Activated naive CD4-positive, alpha-beta T cell treated with anti-CD3 and anti-CD28 coated beads, Interleukin-2, amount 10 ng/mL, durations not matched to agents 7 days and 5 days (primary cell): ENCODE measurements at places on chromosomes 4 and X.
A peak's percentile ranks its signal among the peaks of the same experiment; 100 is the strongest.

GRCh38 chr4:40316782-40317635 lies 18.1 kb upstream of the CHRNA9 start:
- peak overlapping the region; percentile 90 for H3K27ac ChIP-seq
- peaks cover 59% of the 10 kb centered on the region for H3K4me1 ChIP-seq
- H3K4me3 ChIP-seq, result peak overlapping the region; percentile 68
- DNase-seq, result peak; percentile 73
- no peaks in the 10 kb centered on the region for H3K36me3 ChIP-seq
- H3K27me3 ChIP-seq, result no peaks in the 10 kb centered on the region

DNA sequence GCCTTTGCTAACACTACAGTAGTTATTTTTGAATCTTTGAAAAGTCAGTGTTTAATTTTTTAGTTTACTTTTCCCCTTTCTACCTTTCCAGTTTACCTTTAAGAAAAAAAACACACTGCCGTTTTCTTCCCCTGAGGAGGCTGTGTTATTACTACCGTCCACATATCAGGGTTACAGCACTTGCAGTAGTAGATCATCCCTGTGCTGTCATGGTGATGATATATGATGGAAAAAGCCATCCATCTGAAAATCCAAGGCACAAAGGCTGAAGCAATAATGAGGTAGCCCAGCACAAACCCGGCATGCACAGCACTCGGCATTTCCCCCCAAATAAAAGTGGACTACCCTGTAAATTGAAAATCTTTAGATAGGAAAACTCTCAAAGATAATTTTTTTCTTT lies 258.7 kb downstream of the CXXC4 start:
- H3K4me3 ChIP-seq, result no peak overlapping the region
- H3K27ac ChIP-seq, result no peak overlapping the region
- H3K36me3 ChIP-seq, result no peaks in the 10 kb centered on the region
- no peaks in the 10 kb centered on the region for H3K27me3 ChIP-seq
- no peaks in the 10 kb centered on the region for H3K4me1 ChIP-seq
- no peak for DNase-seq

- no peaks in the 10 kb centered on the region for H3K36me3 ChIP-seq
- H3K4me3 ChIP-seq, result no peak overlapping the region
- no peaks in the 10 kb centered on the region for H3K27me3 ChIP-seq
- no peaks in the 10 kb centered on the region for H3K4me1 ChIP-seq
Observed at GRCh38 chr4:61995717-61996340, 795.7 kb downstream of the ADGRL3 start.

- peak overlapping the region; percentile 90 for H3K27ac ChIP-seq
- peak overlapping the region; percentile 80 for H3K4me3 ChIP-seq
- H3K36me3 ChIP-seq, result peaks cover 20% of the 10 kb centered on the region
Observed at GRCh38 chr4:142567199-142567598, 278.9 kb downstream of the INPP4B start.

- H3K27me3 ChIP-seq, result no peaks in the 10 kb centered on the region
- no peak for DNase-seq
- H3K4me3 ChIP-seq, result no peak overlapping the region
- no peak overlapping the region for H3K27ac ChIP-seq
- H3K4me1 ChIP-seq, result peaks cover 8% of the 10 kb centered on the region
Observed at GRCh38 chrX:121307449-121307848, 260.0 kb downstream of the GLUD2 start.

GRCh38 chrX:121154858-121155404 lies 107.5 kb downstream of the GLUD2 start:
- no peak for DNase-seq
- no peaks in the 10 kb centered on the region for H3K4me1 ChIP-seq
- H3K4me3 ChIP-seq, result no peak overlapping the region
- H3K27me3 ChIP-seq, result no peaks in the 10 kb centered on the region

DNA sequence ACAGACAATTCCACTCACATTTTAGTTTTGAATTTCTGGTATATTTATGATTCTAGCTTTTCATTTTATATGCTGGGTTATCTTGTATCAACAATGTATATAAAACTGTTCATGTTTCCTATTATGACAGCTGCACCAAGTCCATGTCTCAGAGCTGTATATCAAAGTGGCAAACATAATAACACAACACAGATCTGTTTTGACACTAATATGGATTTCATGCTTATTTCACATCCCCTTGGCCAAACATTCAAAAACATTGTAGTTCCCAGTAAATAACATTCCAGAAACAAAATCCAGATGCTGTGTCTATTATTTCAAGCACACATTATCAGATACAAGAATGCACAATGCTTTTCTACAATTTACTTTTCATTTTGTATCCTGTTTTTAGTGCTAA lies 380.6 kb upstream of the MAGEB2 start:
- no peak for DNase-seq
- no peak overlapping the region for H3K4me3 ChIP-seq
- H3K4me1 ChIP-seq, result no peaks in the 10 kb centered on the region
- no peaks in the 10 kb centered on the region for H3K27me3 ChIP-seq
- H3K27ac ChIP-seq, result no peak overlapping the region

DNA sequence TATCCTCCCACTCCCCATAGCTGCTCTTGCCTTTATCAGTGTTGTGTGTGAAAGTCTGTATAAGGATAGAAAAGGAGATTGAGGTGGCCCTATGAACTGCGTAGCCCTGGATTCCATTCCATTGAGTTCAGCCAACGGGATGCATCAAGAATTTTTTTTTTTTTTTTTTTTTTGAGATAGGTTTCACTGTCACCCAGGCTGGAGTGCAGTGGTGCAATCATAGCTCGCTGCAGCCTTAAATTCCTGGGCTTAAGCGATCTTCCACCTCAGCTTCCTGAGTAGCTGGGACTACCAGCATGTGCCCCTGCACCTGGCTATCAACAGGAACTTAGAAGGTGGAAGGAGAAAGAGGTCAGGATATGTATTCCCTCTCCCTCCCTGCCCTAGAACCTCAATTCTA lies 187.2 kb upstream of the SPRY1 start:
- H3K4me1 ChIP-seq, result no peaks in the 10 kb centered on the region
- H3K27me3 ChIP-seq, result no peaks in the 10 kb centered on the region
- peaks cover 1% of the 10 kb centered on the region for H3K36me3 ChIP-seq
- no peak overlapping the region for H3K27ac ChIP-seq

GRCh38 chrX:2767631-2768455 lies 16.0 kb downstream of the XG start:
- peaks cover 3% of the 10 kb centered on the region for H3K4me1 ChIP-seq
- H3K27me3 ChIP-seq, result peaks cover 11% of the 10 kb centered on the region
- H3K36me3 ChIP-seq, result no peaks in the 10 kb centered on the region
- DNase-seq, result no peak

GRCh38 chr4:3630136-3630597 lies 97.9 kb upstream of the LRPAP1 start:
- H3K4me1 ChIP-seq, result no peaks in the 10 kb centered on the region

DNA sequence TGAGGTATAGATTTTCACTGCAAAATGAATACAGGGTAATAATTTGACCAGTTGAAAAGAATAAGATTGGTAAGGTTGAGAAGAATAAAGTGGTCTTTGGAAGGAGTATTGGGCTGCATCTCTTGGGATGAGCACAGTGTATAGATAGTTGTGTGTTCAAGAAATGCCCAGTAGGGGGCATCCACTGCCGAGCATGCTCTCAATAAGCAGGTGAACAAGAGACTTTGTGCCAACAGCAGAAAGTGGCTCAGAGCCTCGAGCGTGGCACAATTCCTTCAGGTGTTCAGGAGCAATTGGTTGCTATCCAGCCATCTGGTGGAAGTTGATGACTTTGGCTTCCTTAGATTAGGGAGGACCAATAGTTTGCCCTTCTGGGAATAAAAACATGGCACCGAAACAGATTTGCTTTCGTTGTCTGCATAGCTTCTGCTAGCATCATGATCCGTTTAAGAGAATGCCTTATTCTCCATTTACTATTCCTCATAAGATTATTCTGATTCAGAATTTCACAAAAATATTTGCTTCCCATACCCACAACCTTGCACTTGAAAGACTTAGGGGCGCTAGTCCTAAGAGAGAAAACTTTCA lies 258.1 kb upstream of the NEIL3 start:
- H3K36me3 ChIP-seq, result no peaks in the 10 kb centered on the region
- H3K27ac ChIP-seq, result no peak overlapping the region
- H3K27me3 ChIP-seq, result peaks cover 7% of the 10 kb centered on the region
